ENCODE measurements at places on chromosomes 12 and 14. TPM values are rescaled to one million over a fixed set of nuclear protein-coding genes. Genes with fewer than 3 reads are reported as not detected.

TROAP gene
- 4.9 TPM for total RNA-seq

COA8 gene
- 17.2 TPM for total RNA-seq

CYP46A1 gene
- total RNA-seq: 1.2 TPM

HOXC4 gene
- 1.2 TPM for total RNA-seq

DBX2 gene
- not detected for total RNA-seq

CCDC88C gene
- total RNA-seq: 42.2 TPM

MYF5 gene
- not detected for total RNA-seq

CD163L1 gene
- 0.74 TPM for total RNA-seq

KERA gene
- not detected for total RNA-seq

ANKRD33 gene
- total RNA-seq: not detected

PLEKHH1 gene
- 2.5 TPM for total RNA-seq

RFLNA gene
- total RNA-seq: 1.7 TPM

HOXC10 gene
- total RNA-seq: not detected

DNA sequence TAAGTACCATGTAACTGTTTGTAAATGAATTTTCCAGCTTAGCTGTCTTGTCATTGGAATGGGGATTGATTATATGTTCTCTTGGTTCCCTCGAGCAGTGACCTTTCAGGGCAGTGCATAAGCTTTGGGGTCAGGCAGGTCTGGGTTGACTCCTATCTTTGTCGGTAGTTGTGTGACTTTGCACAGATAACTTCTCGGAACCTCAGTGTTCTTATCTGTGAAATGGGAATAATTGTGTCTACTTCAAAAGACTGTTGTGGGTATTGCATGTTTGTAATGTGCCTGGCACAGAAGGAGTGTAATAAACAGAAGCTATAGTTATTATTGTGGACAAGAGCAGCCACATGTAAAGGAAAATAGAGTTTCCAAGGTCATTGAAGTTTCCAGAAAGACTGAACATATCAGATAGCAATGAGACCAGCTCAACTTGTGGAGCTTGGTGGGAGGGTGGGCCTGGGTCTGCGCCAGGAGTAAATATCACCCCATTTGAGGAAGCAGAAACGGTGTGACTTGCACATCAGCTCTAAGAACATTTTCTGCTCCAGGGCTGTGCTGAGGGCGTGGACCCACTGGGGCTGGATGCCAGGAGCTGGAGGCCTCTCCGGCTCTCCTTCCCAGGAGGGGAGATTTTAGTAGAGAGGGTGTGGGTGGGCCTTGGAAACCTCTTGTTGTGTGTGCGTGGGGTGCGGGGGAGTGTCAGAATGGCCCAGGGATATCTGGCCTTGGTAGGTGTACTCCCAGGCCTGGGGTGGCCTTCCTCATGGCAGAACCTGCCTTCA lies 19.7 kb downstream of the FOS start:
- DNase-seq: no peak

- DNase-seq: no peak
Measured at GRCh38 chr12:55626154-55626553, 10.5 kb upstream of the OR10P1 start.

DNA sequence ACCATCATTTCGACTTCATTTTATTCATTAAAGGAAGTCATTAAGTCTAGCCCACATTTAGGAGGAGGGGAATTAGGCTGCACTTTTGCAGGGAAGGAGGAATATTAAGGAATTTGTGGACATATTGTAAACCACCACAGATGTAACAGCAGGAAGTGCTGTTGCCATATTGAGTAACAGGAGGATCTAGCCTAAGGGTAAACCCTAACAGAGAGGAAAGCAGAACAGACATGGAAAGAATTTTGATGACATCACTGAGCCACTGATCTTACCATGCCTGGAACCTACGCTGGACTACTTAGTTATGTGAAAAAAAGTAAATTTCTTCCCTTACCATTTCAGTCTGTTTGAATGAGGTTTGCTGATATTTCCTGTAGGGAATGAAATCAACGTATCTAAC lies 100.7 kb upstream of the ATF7IP start:
- no peak for DNase-seq

DNA sequence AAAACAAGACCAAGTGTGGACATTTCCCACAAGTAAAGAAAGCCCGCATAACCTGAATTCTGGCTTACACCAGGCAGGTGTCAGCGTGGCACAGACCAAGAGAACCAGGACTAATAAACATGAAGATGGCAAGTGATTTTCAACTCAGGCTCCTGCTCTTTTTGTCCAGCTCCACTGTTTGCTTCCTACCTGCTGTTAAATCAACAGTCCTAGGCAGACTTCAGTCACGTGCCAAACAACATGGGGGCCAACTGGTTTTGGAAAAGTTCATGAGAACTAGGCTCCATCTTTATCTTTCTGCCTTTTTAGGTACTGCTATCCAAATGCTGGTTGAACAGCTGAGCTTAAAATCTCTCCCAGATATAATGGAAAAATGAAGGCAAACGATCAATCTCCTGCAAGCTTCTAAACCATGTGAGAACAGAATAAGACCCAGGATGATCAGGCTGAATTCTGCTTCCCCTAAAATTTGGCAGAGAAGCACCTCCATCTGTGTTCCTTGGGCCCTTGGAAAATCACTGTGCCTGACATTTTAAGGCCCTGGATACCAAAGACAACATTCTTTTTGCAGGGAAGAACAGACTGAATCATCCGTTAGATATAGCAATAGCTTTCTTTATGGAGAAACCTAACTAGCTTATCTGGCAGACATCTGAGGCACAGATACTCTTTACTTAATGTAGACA lies 215.6 kb upstream of the USP15 start:
- no peak for DNase-seq

DNA sequence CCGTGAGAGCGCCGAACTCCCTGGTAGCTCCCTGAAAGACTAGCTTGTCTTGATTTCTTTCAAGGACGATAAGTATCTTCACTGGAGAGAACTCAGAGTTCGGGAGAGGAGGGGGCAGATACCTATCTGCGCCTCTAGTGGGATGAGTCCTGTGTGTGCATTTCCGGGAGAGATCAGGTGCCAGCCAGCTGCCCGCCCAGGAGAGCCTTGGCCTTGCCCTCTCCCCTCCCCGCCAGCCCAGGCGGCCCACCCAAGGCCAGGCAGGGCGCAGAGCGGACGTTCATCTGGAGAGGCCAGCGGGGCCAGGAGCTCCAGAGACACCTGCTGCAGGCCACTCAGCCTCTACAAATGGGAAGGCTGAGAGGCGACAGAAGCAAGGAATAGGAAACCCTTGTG lies 1.0 kb downstream of the CD9 start:
- DNase-seq: no peak

DNA sequence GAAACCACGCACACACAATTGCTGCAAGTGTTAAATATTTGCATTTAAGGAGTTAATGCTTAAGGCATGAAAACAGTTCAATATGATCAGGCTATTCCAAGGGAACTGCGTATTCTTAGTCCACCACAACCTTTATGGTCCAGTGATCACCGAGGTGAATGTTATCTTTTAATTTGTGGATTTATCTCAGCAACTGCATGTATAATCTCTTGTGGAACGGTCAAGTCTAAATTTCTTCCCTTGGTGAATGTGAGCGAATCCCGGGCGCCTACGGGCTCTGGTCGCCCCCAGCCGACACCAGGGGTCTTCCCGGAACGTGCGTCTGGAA lies 999 bp upstream of the AK7 start:
- DNase-seq: no peak

- DNase-seq: no peak
Measured at GRCh38 chr12:115210533-115211252, 526.7 kb upstream of the TBX3 start.

- no peak for DNase-seq
Measured at GRCh38 chr12:19689801-19690472, 250.6 kb downstream of the AEBP2 start.

DNA sequence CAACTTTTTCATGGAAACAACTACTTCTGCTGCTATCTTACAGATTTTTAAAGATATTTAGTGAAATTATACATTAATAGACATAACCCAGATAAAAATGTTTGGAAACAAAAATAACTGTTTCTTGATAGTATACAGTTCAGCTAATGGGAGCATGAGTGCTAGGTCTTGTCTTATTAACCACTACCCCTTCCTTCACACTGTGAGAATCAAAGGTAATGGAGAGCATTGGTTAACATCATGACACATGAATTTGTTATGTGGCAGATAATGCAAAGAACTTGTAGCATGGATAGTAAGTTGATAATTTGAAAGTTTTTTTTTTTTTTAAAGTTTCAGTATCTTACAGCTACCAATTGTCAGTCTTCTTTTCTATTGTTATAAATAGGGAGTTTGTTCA lies 44.2 kb downstream of the CCDC91 start:
- DNase-seq: no peak

DNA sequence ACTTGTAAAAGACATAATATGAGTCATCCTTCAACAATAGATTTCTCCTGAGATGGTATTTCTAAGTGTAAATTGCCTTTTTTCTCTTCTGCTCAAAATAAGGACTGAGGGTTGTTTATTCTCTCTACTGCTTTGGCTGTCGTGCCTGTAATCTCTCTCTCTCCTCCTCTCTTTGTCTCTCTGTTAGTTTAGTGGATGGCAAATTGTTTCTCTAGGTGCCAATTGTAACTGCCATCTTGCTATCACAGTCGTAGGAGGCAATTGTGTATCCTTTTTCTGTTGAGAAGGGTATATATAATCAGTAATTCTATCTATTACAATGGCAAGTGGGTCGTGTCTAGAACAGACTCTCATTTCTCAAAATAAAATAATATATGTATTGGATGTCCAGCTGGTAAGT lies 545.0 kb upstream of the FBXO33 start:
- DNase-seq: no peak

DNA sequence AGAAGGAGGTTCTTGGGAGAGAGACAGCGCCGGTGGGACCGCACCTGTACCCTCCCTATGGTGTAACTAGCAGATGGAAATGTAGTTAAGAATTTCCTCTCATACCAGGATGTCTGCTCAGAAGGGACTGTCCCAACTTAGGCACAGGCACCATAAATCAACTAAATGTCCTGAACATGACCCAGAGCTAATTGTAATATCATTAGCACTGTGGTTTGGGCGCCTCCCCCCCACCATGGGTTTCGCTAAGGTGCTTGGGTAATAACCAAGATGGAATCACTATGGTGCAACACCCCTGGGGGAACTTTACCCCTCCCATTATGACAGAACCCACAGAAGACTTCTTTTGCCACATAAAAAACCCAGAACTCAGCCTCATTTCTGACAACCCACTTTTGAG lies 15.9 kb downstream of the ZNF641 start:
- no peak for DNase-seq

DNA sequence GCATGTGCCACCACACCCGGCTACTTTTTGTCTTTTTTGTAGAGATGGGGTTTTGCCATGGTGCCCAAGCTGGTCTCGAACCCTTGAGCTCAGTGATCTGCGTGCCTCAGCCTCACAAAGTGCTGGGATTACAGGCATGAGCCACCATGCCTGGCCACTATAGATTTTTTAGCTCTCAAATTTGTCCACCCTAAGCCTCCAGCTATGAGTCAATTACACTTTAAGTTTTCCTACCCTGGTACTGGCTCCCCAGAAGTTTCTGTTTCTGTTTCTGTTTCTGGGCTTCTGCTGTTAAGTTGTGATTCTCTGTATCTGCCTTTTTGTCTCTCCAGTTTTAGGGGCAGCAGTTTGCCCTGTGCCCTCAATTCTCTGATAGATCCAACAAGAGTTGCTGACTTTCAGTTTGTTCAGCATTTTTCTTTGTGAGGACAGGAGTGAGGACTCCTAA lies 4.4 kb upstream of the TINF2 start:
- no peak for DNase-seq

DNA sequence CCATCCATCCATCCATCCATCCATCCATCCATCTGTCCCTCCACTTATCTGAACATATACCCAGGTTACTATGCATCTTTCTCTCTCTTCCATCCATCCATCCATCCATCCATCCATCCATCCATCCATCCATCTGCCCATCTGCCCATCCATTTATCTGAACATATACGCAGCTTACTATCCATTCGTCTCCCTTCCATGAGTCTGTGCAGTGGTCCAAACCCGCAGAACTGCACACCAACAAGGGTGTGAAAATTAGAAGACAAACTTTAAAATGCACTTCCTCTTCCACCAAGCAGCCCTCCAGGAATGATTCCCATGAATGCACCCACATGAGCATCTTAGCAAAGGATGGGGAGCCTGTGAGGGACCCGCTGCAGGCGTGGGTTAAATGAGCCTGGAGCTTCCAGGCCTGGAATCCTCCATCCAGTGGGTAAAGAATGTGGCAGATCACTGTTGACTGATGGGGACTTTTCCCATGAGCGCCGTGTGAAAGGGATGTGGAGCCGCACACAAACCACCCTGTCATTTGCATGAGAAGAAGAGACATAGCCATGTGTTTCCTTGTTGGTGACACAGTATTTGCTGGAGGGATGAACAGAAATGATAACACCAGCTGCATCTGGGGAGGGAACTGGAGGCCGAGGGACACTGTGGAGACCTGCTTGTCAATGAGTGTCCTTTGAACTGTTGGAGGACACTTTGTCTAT lies 376.6 kb downstream of the ADGRD1 start:
- no peak for DNase-seq

- DNase-seq: no peak
Measured at GRCh38 chr14:81625343-81625742, 91.7 kb upstream of the SEL1L start.

DNA sequence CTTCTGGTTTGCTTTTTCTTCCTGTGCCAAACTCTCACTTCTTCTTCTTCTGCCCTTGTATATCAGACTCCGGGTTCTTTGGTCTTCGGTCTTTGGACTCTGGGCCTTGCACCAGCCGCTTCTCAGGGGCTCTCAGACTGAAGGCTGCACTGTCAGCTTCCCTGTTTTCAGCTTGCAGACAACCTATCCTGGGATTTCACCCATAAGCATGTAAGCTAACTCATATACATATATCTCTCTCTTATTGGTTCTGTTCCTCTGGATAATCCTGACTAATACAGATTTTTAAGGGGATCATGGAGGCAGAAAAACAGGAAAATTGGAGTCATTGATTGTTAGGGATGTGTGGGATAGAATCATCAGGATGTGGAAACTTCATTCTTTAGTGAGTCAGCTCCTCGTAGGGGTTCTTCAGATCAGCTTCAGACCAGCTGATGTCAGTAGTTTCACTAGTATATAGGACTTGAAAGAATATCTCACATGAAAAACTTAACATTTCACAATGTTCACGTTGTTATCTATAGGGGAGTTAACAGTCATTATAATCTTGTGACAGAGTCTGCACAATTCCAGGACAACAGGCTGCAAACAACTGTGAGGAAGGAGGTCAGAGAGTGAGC lies 102.9 kb downstream of the RASSF9 start:
- no peak for DNase-seq

DNA sequence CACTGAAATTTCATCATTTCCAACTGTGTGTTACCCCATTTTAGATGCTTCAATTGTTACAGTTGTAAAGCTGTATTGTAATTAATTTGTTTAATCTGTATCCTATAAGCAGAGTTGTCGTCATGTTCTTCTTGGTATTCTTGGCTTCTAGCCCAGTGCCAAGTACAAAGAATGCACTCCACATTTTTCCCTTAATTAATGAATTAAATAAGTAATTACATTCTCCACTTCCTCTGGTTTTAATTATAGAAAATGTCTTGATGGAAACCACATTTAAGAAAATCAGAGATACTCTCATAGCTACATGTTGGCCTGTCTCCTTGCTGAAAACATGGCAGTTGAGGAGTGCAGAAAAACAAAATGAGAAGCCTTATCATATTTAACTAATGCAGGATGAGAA lies 746 bp downstream of the DNAI7 start:
- DNase-seq: no peak

GRCh38 chr12:6367065-6367968 lies 8.0 kb downstream of the SCNN1A start:
- DNase-seq: peak; percentile 72
